ENCODE measurements at places on chromosomes 5 and 9.

GRCh38 chr9:71308454-71308853 is 187.0 kb upstream of the TRPM3 start:
- DNase-seq, result no peak

DNA sequence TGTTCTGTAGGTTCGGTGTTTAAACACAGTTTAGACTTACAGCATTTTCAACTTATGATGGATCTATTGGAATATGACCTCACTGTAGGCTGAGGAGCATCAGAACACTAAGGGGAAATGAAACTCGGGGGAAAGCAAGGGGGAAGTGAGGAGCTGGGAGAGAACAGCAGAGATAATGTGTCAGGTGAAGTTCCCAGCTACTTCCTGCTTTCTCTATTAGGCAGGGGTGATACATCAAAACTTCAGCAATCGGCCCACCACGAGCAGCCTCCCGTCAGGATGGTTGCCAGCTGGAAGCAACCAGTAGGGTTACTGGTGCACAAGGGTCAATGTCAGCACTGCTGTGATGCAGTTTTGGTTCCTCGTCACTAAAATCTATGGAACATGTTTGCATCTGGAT is 34.3 kb downstream of the FAT2 start:
- no peak for DNase-seq

- DNase-seq, result no peak
These were observed 16.1 kb downstream of the CKMT2 start for GRCh38 chr5:81249240-81249639.

DNA sequence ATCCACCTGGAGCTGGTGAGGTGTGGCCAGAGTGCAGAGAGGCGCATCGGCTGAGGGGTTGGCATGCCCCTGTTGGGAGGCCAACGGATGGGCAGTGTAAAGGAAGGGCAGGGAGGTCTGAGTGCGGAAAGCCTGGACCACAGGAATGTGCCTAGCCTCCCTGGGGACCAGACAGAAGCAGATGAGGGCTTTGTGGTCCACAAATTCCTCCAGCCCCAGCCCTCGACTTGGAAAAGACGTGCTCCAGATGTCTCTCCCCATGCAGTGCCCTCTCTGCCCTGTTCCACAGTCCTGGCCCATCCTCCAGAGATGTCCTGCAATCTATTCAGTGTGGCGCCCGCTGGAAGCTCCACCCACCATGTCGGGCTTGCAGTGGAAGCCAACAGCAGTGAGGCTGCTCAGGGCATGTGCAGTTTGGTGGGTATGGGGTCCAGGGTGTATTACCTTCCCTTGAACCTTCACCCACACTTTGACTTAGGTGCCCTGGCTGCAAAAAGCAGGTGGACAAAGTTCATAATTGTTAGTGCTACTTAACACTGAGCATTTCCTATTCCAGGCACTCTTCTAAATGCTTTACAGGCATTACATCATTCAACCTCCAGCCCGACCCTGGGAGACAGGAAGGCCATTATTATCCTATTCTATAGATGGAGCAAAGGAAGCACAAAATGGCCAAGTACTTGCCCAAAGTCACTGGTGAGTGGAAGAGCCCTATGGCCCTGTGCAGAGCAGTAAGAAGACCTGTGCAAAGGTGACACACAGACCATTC is 120.2 kb upstream of the SLC25A48 start:
- DNase-seq, result no peak

GRCh38 chr9:17083258-17083657 is 51.6 kb upstream of the CNTLN start:
- DNase-seq, result no peak

DNA sequence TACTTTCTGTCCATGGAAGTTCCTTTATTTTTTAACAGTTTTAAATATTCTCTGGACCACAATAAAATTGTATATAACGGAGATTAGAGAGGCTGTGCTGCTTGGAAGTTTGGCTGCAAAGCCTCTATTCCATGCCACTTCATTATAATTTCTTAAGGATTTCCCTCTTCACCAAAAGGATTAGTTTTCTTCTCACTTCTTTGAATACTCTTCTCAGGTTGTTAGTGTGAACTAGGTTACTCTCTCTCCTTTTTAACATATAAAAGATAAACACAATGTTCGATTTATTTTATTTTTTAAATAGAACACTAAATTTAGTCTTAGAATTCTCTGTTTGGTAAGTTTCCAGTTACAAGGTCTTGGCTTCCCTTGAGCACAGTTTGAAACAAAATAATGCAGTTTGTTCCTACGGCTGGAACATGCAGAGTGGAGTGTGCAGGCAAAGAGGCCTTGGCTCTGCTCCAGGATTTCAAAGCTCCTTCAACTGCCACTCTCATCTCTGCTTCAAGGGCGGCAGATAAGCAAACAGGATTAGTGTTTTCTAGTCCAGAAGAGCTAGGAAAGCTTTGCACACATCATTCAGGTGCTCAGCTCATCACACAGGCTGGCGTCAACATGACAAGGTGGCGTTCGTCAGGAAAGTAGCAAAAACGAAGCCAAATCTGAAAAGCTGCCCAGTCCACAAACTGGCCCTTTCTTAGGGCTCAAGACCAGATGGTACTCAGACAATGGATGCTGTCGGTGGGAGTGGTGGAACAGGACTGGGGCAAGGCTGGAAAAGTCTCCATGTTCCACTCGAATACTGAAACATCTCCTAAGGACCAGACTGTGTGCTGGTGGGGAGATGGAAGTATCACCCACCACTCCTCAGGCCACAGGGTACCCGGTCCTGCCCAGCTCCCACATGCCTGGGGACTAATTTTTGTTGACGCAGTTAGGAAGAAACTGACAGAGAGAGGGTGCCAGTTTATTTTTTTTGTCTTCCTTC is 286.6 kb downstream of the CRB2 start:
- DNase-seq, result no peak

GRCh38 chr9:70816891-70817290 is 304.5 kb downstream of the TRPM3 start:
- DNase-seq, result no peak

GRCh38 chr5:133234273-133234672 is 182.5 kb downstream of the HSPA4 start:
- no peak for DNase-seq

GRCh38 chr5:123036391-123037103 is at the start of gene PPIC:
TSS of gene PPIC (minus strand) at chr5:123036725. CDS start at chr5:123036625, 100 bp downstream.
- DNase-seq, result no peak

DNA sequence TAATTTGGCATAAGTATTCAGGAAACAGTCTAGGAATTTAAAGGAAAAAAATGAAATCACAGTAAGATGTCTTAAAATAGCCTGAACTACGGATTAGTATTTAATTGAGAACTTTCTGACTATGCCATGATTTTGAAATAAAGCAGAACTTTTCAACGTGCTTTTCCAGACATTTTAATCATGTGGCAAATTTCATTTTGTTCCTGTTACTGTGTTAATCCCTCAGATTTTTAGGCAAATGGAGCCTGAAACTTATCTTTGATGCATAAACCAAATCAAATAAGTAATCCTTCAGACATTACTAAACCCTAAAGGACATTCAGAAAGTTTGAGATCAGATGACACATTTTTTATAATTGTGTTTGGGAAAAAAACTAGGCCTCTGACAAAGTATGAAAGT is 75.7 kb downstream of the FBN2 start:
- DNase-seq, result no peak

GRCh38 chr5:92337772-92338234 is 954.7 kb upstream of the ARRDC3 start:
- no peak for DNase-seq

GRCh38 chr5:95447961-95448360 is 56.8 kb downstream of the FAM81B start:
- DNase-seq, result no peak

GRCh38 chr5:142143878-142144277 is 35.3 kb downstream of the NDFIP1 start:
- no peak for DNase-seq

All from activated T-helper 9 cell treated with anti-CD3 and anti-CD28 coated beads, Interleukin-2, amount 50 U/mL, for 16 hours (primary cell).